NCI-H526 (cell line): ENCODE measurements at places on chromosomes 4 and X.

DNA sequence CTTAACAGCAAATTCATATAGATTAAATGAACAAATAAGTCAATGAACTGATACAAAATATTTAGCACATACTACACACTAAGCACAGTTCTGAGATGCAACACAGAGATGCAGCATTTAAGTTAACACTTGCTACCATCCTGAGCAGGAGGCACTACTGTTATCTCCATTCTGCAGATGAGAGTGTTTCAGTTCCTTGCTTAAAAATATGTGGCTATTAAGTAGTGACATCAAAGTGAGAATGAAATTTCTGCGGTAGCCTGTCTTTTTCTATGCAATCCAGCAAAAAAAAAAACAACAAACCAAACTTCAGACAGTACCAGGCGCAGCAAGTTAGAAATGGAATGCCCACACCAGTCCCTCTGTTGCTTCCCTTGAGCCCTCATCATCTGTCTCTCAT is 90.8 kb downstream of the SHISA3 start:
- DNase-seq = no peak

DNA sequence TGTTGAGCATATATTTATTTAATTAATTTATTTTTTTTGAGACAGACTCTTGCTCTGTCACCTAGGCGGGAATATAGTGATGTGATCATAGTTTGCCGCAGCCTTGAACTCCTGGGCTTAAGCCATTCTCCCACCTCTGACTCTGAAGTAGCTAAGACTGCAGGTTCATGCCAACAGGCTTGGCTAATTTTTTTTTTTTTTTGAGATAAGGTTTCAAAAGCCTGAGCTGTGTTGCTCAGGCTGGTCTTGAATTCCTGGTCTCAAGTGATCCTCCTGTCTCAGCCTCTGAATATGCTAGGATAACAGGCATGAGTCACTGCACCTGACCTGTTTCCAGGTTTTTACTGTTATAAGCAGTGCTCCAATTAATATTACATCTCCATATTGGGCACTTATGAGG is 4.8 kb downstream of the ADD1 start:
- DNase-seq = no peak

DNA sequence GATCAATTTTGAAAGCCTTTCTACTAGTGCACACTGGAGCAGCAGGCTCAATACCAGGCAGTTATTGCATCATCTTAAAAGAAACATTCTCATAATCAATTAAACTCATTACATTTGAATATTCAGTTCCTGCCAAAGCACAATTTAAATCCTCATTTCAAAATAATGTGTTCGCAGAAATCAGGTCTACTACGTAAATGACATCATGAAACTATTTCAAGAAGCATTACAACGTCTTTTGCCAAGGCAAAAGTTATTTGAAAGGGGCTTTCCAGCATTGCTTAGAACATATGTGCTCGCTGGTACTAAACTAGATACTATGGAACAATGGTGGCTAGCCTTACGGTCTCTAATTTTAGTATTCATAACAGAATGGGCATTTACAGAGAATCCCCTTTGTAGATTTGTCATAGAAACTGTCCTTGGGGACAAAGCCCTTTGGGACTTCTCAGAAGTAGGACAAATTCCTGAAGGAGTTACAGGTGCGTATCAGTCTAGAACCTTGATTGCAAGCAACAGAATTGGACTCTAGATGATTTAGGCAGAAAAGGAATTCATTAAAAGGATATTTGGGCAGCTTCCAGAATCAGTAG is 27.6 kb upstream of the HUWE1 start:
- no peak for DNase-seq

DNA sequence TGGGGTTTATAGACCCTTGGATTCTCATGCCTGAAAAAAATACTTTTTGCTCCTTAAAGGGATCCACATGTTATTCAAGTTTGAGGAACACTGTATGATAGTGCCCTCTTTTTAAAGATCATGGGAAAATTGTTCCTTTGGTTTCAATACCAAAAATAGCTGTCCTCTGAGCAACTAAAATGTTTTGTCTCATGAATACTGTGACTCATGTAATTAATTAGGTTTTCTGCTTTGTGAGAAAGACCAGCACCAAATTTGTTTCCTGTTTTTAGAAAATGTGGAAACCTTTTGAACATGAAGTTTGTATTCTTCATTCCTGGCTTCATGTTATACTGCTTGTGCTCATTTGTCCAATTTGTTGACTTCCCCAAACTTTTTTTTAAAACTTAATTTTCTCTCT is 127.6 kb upstream of the SH3RF1 start:
- no peak for DNase-seq
